ENCODE measurements at places on chromosomes 12 and 14.

GRCh38 chr12:3968523-3968922, 95.3 kb upstream of the PARP11 start:
- DNase-seq, result no peak

- no peak for DNase-seq
These were observed 48.8 kb downstream of the A2M start for GRCh38 chr12:9066755-9067423.

GRCh38 chr12:109192358-109192757, 76.0 kb downstream of the ACACB start:
- no peak for DNase-seq

DNA sequence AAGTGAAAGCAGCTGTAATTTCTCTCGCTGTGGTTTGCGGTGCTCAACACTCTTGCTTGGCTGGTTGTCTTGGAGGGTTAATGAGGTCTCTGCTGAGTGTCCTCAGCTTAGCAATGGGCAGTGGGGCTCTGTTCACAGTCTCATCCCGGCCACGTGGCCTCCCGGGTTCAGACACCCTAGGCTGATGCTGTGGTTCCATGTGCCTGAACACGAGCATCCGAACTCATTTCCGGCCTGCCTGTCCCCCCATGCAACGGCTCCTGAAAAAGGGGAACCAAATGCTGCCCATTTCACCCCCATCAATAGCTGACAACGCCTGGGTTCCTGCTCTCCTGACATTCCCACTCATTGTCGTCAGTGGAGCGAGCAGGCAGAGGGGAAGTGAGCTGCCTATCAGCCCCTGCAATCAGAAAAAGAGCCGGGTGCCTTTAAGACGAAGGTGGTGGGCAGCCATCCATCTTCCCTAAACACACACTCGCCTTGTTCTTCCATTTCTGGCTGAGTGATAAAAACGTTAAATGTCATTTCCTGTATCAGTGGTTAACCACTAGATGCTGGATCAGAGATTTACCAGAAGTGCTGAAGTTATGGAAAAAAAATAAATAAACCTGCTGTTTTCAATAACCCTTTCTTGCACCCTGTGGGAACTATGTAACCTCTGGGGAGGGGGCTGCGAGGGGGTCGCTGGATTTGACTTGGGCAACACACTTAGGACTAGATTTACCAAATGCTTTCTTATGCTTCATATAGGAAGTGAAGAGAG, 60.3 kb upstream of the BCL2L14 start:
- no peak for DNase-seq

DNA sequence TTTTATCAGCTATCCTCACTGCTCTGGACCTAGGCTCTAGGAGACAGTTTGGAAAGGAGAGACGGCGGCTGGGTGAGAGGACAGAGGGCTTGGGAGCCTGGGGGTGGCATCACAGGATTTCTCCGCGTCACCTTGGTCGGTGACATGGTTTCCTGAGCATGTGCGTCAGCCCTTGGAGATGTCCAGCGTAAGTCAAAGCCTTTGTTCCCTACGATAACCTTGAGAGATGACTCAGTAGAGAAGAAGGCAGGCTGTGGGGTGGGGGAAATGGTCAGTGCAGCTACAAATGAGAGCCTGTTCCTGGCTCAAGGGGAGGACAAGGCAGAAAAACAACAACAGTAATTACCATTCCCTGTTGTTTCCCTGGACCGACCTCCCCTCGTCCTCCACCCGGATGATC, 90.2 kb upstream of the TBX3 start:
- DNase-seq, result no peak

GRCh38 chr14:88384718-88385117, 739 bp upstream of the SPATA7 start:
- no peak for DNase-seq

DNA sequence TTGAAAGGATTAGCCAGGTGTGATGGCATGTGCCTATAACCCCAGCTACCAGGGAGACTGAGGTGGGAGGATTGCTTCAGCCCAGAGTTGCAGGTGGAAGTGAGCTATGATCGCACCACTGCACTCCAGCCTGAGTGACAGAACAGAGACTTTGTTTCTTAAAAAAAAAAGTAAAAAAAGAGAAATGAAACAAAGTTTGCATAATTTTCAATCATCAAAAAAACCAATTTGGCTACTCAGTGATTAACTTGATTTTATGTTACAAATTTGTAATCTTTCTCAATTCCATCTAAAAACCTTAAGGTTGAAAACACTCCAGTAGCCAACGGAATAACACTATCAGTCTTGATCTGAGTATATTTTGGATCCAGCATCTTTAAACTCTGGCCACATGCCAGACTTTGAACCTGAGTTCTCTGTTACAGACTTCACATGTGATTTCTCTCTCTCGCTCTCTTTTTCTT, 12.6 kb upstream of the DENND5B start:
- DNase-seq, result no peak

DNA sequence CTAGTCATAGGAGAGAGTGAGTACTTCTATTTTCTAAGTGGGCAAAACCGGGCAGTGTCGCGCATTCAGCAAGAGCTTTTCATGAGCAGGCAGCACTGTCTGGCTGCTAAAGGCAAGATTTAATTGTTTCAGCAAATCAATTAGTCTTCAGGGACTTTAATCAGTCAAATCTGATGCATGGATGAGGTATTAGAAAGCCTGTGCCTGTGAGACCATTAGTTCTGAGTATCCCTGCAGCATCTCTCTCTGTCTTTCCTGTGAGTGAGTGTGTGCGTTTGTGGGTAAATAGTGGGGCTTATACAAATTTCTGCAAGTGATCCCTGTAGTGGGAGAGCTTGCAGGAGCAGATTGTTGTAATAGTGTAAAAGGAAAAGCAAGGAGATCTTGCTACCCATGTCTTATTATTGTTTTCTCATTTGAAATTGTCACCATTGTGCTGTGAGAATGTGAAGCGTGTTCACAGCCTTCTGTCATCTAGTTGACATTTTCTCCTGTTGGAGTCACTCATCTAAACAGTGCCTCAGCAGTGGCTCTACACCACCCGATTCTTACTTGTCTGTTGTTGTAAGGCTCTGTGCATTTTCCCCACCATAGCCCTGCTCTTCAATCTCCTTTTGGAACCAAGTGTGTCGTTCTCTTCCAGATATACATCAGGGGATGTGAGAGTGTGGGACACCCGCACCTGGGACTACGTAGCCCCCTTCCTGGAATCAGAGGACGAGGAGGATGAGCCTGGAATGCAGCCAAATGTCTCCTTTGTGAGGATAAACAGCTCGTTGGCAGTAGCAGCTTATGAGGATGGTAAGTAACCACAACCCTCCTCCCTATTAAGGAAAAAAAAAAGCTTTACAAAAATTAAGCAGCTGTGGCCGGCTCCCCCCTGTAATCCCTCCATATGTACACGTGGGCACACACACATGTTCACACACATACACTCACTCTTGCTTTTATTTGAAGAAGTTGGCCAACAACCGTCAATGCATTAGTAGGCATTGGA, 53.6 kb downstream of the FBXW8 start:
- DNase-seq, result no peak

DNA sequence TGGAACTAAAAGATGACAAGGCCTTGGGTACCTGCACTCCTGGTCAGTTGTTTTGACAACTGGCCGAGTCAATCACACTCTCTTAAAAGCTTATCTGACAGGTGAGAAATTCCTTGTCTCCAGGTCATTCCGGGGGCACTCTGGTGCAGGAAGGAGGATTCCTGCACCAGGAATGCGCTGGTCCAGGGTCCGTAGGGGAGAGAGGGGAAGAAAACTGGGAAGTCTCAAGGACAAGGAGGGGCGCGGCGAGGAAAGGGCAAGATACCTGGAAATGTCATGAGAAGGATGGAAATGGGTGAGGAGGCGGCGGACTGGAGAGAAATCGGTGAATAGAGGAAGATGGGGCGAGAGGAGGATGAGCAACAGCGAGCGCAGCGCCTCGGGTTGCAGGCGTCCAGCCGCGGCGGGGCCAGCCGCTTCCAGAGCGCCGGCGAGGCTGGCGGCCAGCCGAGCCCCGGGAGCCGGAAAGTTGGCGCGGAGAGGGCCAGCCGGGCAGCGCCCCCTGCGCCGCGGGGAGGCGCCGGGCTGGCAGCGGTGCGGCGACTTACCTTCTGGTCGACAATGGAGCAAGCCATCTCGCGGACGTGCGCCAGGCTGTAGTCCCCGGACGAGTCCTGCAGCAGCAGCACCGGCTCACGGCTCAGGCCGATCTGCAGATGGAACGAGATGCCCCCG, 809 bp downstream of the PRKD1 start:
- peak; percentile 63 for DNase-seq

GRCh38 chr14:89027097-89027740, 202.8 kb downstream of the TTC8 start:
- peak; percentile 61 for DNase-seq

GRCh38 chr14:36096090-36096489, 80.4 kb downstream of the PTCSC3 start:
- no peak for DNase-seq

GRCh38 chr12:54036620-54037359, 3.9 kb downstream of the HOXC5 start:
- no peak for DNase-seq

DNA sequence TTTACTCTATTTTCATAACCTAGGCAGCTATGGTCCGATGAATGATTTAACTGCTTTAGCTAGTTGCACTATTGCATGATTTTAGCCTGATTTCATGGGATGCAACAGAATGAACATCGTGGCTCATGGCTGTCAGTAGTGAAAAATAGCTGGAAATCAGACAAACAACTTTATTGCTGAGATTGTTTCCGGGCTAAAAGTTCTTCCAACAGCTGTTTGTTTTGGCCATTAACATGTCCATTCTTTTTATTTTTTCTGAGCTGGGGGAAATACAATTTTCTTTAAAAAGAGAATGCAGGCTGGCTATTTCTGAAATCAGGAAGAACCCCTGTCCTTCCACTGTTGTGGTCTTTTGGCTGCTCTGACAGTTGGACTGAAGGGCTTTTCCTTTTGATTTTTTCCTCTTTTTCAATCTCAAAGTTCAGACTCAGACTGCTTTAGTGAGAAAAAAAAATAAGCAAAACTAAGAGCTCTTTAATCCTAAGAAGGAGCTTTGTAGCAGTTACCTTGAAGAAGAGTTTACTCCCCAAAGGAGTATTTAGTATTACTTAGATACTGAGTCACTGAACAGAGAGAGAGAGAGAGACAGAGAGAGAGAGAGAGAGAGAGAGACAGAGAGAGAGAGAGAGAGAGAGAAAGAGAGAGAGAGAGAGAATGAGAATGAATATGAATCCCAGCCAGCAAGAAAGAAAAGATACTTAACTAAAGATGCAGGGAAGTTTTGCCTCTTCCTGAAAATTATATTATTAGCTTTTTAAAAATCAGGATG, at the start of gene NAV3:
NAV3 (plus strand) TSS at position 312 of the 769 bp plus-strand sequence. CDS start 568 bp downstream, outside the sequence.
- DNase-seq, result no peak

- DNase-seq, result no peak
These were observed 20.1 kb downstream of the TMEM63C start for GRCh38 chr14:77201696-77202095.

- no peak for DNase-seq
These were observed 21.1 kb downstream of the BDKRB2 start for GRCh38 chr14:96225745-96226151.

- DNase-seq, result no peak
These were observed 946 bp downstream of the DDX24 start for GRCh38 chr14:94079891-94080620.

DNA sequence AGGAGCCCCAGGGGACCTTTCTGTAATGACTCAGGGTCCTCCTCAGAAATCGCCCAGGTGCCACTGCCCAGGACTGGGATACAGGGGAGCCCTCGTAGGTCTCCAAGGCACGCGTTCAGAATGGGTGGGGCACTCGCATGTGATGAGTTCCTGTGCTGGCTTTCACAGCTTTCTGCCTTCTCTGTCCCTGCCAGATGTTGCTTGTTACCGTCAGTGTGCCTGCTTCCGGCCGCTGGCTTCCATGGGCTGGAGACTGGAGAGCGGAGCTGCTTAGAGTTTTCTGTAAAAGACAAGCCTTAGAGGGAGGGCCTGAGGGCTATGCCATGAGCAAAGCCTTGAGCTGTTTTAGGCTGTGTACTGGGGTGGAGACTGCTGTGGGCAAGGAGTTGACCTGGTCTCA, 75.0 kb upstream of the SLC24A4 start:
- DNase-seq, result no peak

GRCh38 chr12:133023566-133023965, 13.7 kb upstream of the ZNF84 start:
- DNase-seq, result no peak

DNA sequence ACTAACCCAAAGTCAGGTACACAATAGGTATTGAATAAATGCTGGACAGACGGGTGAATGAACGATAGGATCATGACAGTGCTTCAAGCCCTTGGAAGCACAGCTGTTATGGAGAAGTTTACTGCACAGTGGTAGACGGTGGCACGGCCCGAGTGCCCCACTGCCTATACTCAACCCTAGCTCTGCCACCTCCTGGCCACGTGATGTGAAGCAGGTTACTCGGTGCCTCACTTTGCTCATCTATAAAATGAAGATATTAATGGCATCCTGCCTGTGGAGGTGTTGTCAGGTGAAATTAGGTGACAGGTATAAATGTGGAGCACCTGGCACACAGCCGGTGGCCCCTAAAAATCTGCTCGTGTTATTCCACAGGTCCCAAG, 5.8 kb downstream of the ASB2 start:
- no peak for DNase-seq

GRCh38 chr12:42958291-42958674, 368.7 kb upstream of the PRICKLE1 start:
- no peak for DNase-seq

DNA sequence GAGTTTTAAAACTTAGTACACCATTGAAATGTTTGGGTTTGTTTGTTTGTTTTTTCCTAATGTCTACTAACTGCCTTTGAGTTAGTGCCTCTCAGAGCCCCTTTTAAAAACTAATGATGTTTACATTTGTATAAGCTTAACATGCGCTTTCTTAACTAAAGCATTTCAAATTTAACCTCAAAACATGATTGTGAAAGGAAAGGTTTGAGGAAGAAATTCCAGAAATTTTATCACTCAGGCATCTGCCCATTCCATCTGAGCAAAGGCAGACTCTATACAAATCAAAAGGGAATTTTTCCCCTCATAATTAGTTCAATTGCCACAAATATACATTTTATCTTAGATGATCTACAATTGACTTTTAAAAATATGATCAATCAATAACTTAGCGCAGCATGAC, 230.7 kb upstream of the CAND1 start:
- DNase-seq, result no peak

DNA sequence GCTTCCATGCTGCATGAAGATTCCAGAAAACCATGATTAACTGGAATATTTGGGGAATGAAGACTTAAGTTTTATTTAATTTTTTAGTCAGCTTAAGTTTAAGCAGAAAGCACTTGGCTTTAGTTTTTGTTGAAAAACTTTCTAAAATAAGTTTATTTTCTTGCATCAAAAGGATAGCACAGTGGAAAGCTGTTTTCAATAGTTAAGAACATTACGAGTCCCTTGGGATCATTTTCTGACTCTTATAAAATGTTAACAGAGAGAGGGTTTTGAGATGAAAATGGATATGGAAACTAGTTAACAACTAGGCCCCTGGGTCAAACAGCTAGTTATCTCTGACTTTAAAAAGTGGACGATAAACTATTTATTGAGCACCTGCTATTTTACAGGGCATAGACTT, 181.9 kb upstream of the SLC38A2 start:
- no peak for DNase-seq

Measured in left lobe of liver (tissue), 2 donors.